ENCODE measurements at places on chromosomes 12 and 14. TPM values are rescaled to one million over a fixed set of nuclear protein-coding genes. Genes with fewer than 3 reads are reported as not detected.

Gene RASSF9
- 1.7 TPM for total RNA-seq

Gene NOP9
- 34.1 TPM for total RNA-seq

Gene RD3L
- not detected for total RNA-seq

Gene ABCC9
- 0.07 TPM for total RNA-seq

Gene SDR9C7
- total RNA-seq, result not detected

Gene VRK1
- 58.0 TPM for total RNA-seq

Gene PRICKLE1
- total RNA-seq, result 18.0 TPM

Gene PLEKHG7
- total RNA-seq, result not detected

Gene ZDHHC22
- total RNA-seq, result not detected

Gene FOXN4
- total RNA-seq, result not detected

Gene ACOT4
- 0.66 TPM for total RNA-seq

All from thoracic aorta endothelial cell (primary cell).